GDM1 (cell line): ENCODE measurements at places on chromosomes 1 and 21.

DNA sequence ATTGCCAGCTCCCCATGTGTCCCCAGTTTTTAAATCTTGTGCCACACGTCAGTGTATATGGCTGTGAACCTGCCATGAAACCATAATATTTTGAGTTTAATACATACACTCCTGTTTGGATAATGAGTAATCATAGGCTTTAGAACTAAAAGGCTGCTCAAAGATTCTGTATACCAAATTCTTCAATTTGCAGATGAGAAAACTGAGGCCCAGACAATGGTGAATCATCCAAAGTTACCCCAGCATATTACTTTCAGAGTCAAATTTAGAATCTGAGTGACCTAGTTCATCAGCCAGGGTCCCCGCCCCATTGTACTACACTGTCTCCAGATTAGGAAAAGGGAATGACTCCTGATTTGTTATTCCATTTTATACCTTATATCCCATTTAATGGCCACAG, 224.6 kb downstream of the FGGY start:
- DNase-seq, result no peak

GRCh38 chr1:43270421-43271095, 775 bp downstream of the TMEM125 start:
- no peak for DNase-seq

DNA sequence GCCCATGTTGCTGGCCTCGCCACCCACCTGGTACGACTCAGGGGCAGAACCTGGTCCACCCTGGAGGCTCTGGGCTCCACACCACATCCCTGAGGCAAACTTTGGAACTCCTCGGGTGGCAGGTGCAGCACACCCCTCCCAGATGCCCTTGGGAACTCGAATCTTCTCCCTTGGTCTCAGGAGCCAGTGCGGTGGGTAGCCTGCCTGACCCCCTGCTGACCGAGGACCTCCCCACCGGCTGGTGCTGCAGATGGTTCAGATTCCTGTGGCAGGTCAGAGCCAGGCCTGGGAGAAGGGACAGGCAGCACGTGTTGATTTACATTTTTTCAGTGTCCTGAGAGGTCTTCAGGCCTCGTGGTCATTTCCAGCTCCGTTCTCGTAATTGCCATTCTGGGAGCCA, 6.3 kb upstream of the CFAP410 start:
- DNase-seq, result no peak

DNA sequence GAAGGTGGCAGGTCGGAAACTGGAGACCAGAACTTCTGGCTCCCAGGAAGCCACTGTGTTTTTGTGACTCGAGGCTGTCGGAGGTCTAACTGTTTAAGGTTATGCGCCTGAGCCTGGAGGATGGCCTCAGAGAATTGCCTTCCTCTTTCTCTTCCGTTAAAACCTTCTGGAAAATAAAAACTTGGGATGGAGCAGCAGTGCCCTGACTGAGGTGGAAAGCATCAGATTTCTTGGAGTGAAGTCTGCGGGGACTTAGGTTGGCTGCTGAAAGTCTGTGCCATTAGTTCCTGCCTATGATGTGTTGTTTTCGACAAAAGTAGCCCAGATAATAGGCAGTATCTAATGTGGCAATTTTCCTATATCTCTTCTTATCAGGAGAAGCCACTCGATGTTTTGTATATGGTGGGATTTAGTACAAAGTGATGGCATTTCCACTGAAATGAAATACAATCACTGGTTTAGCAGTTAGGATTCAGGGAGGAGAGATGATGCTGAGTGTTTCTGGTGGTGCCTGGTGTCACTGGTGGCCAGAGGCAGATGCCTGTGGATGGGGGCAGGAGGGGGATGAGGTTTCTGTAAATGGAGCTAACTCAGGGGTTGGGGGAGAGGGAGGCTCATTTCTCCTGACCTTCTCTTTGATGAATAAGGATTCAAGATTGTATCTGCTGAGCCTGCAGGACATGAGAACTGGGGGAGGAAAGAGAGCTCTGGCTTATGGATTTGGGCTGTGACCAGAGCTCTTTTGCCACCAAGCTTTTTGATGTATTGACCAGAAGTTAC, 150.8 kb downstream of the CAMTA1 start:
- no peak for DNase-seq

GRCh38 chr1:155169541-155169940, 3.6 kb downstream of the KRTCAP2 start:
- DNase-seq, result no peak

- no peak for DNase-seq
Measured at GRCh38 chr1:231872461-231872910, 245.9 kb downstream of the DISC1 start.

GRCh38 chr1:175178056-175178455, 14.5 kb downstream of the KIAA0040 start:
- DNase-seq, result no peak

GRCh38 chr1:55468142-55468795, 253.1 kb upstream of the USP24 start:
- DNase-seq, result no peak

GRCh38 chr1:54547601-54548388, at the start of gene ACOT11:
Gene ACOT11, plus strand, starts transcription at chr1:54548228. Its CDS starts 82 bp downstream, at chr1:54548310.
- DNase-seq, result peak; percentile 28

DNA sequence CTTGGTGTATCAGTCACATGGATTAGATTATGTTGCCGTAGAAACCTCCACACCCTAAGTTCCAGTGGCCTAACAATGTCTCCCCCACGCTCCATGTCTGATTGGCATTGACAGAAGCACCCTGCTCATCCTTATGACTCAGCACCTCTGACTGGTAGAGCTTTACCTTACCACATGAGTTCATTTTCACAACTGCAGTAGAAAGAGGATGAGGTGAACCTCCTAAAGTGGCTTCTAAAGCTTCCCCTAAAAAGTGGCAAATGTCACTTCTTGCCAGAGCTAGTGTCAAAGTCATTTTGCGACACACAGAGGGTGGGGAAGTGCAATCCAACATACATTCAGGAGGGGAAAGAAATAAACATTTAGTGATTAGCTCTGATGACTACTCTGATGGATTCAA, 30.6 kb upstream of the LYPD8 start:
- no peak for DNase-seq

DNA sequence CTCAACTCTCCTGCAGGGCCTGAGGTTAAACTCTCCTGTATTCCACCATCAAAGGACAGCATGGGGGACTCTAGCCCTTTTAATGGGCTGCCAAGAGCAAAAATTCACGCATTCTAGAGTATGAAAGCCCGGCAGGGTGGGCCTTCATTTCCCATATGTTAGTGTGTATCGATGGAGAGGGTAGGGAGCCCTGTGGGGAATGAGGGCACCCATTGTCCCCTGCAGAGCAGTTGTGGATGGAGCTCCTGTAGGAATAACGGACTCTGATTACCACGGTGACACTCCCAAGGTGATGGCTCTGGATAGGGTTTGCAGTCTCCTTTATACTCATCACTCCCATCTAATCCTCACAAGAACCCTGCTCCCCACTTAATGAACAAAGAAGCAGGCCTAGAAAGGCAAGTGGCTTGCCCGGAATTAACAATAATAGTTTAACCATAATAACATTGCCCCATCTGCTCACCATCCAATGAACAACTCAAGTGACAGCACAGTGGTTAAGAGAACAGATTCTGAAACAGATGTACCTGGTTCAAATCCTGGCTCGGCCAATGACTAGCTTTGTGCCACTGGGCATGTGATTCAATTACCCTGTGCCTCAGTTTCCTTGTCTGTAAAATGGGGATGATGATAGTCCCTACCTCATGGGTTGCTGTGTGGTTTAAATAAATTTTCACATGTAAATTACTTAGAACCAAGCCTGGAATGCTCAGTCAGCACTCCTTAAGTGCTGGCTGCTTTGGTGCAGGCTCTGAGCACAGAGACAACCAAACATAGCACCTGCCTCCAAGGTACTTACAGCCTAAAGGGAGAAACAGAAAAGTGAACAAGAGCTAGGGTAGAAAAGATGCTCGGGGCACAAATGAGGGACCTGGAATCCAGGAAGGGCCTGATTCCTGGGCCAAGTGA, 29.0 kb downstream of the HIVEP3 start:
- DNase-seq, result no peak

- DNase-seq, result no peak
Measured at GRCh38 chr1:172915271-172915670, 135.5 kb downstream of the TNFSF18 start.

- DNase-seq, result no peak
Measured at GRCh38 chr1:212284332-212284743, 872 bp upstream of the PPP2R5A start.

- DNase-seq, result no peak
Measured at GRCh38 chr1:36778740-36779139, 255.6 kb downstream of the GRIK3 start.

DNA sequence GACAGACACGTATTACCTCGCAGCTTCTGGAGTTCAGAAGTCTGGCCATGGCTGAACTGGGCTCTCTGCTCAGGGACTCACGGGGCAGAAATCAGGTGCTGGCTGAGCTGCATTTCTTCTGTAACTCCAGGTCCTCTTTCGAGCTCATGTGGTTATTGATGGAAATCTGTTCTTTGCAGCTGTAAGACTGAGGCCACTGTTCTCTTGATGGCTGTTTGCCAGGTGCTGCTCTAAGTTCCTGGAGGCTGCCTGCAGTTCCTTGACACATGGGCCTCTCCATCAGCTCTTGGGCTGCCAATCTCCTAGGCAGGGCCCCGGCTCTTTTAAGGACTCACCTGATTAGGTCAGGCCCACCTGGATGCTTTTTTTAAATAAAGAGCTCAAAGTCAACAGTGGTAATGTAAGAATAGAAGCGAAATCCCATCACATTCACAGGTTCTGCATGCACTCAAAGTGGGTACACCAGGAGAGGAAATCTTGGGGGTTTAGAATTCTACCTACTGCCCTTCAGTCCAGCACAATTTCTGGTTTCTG, 139.1 kb downstream of the KAZN start:
- no peak for DNase-seq

DNA sequence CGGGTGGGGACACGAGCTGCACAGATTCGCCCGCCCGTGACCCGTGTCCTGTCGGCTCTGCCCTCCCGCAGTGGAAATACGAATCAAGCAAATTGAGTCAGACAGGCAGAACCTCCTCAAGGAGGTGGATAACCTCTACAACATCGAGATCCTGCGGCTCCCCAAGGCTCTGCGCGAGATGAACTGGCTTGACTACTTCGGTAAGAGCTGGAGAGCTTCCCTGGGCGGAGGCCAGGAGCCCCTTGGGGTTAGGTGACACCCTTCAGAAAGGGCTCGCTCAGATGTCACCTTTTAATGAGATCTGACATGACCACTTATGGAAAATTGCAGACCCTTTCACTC, 489 bp downstream of the CDCA8 start:
- DNase-seq, result no peak

GRCh38 chr1:11518791-11519628, 40.1 kb downstream of the DISP3 start:
- DNase-seq, result no peak

GRCh38 chr1:24294716-24295371, 24.3 kb upstream of the GRHL3 start:
- no peak for DNase-seq

DNA sequence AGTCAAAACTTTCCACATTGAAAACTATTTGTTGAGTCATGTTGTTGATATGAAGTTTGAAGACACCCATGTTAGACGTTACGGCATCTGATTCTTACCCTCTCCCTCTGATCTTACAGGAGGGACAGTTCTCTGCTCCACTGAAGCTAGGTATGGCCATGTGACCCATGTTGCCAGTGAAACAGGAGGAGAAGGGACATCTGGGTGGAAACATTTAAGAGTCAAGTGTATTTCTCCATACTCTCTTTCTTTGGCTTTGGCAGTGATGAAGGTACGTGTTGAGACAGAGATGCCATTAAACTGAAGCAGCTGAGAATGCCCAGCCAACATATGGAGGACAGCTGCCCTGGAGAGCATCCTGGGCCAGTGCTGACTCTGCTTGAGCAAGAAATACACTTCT, 198.4 kb upstream of the PTGFR start:
- no peak for DNase-seq

GRCh38 chr21:46248827-46249226, 20.3 kb upstream of the LSS start:
- DNase-seq, result no peak

GRCh38 chr1:39745016-39745670, 6.5 kb downstream of the PPIE start:
- DNase-seq, result no peak

GRCh38 chr1:41898191-41898713, 20.5 kb downstream of the HIVEP3 start:
- DNase-seq, result peak; percentile 61

DNA sequence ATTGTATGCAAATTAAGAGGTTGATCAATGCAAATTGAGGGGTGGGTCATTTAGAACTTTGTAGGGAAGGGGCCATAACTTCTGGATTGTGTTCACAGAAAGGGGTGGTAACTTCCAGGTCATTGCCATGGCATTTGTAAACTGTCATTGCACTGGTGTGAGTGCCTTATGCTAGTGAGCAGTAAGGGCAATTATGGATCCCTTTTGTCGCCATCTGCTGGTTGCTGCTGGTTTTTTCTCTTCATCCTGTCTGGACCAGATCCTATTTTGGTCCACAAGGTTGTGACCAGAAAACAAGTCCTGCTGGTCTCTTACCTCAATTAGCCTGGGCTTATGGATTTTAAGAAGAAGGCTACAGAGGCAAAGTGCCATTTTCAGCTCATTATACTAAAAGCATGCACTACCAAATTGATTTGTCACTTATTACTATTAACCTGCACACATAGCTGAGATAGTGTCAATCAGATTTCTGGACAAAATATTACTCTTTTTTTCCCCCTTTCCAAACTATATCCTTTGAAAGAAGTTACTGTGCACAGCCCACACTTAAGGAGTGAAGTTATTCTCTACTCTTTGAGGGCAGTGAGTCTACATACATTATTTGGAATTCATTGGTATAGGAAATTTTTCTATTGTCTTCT, 196.2 kb downstream of the ZC3H11B start:
- DNase-seq, result no peak

GRCh38 chr1:212873518-212873917, 15.4 kb downstream of the FLVCR1 start:
- DNase-seq, result no peak

GRCh38 chr1:214236477-214236876, 44.5 kb upstream of the SMYD2 start:
- DNase-seq, result no peak

DNA sequence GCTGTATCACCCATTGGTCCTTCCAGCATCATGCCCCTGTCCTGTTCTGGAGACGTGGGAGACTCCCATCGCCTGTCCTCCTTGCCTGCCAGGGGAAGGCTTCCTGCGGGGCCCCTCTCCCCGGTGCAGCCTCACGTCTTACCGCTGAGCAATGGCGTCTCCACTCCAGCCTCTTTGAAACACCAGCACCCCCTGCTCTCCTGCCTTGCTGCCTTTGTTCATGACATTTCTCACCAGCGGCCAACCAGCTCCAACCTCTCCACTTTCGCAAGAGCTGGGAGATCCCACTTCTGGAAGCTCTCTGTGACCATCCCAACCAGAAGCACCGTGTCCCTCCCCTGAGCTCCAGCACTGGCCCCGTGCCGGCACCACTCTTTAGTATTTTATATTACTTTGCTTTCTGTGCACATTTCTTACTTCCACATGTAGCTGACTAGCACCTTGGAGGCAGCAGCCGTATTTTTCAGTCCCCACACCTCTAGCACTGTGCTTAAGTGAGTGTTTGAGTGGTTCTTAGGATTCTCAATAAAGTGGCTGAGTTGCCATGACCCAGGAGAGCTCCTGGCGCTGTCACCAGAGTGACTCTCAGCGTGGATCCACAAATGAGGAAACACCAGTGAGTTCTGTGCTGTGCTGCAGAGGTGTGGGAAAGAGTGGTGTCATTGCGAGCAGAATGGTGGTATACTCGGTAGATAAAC, 83.5 kb downstream of the ATP5PO start:
- DNase-seq, result no peak
